ENCODE measurements at places on chromosomes 1 and 21.

DNA sequence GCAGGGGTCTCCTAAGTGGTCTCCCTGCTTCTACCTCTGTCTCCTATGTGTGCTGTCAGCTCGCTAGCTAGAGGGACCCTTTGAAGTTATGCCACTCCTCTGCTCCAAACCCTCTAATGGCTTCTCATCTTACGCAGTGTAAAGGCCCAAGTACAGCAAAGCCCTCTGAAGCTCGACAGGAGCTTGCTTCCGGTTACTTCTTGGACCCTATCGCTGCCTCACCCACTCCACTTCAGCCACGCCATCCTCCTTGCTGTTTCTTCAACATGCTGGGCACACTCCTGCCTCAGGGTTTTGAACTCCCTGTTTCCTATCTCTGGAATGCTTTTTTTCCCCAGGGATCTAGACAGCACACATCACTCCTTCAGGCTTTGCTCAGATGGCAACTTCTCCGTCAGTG, 102.3 kb upstream of the F3 start:
- no peak for DNase-seq

DNA sequence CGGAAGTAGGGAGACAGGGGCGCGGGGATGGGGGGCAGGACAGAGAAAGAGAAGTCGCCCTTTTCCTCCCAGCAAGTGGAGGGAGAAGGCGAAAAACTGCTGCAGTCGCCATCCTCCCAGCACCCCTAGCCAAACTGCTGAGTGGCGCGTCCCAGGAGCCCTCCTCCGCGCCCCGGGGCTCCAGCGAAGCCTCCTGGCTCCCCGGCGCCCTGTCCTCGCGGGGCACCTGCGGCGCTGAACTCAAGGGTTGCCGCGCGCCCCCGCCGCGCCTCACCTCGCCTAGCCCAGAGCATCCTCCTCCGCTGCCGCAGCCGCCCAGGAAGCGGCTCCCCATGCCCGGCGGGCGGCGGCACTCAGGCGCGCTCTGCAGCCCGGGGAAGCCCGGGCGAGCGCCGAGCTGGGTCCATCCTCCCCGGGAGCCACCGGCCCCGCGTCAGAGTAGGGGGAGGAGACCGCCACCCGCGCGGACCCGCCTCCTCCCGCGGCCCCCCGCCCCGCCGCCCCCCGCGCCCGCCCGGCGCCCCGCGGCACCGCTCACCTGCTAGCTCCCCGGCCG, at the start of gene DAB1:
TSS of gene DAB1 (minus strand) at position 405 of the 556 bp plus-strand sequence. CDS start 133,030 bp downstream, outside the sequence.
- no peak for DNase-seq

DNA sequence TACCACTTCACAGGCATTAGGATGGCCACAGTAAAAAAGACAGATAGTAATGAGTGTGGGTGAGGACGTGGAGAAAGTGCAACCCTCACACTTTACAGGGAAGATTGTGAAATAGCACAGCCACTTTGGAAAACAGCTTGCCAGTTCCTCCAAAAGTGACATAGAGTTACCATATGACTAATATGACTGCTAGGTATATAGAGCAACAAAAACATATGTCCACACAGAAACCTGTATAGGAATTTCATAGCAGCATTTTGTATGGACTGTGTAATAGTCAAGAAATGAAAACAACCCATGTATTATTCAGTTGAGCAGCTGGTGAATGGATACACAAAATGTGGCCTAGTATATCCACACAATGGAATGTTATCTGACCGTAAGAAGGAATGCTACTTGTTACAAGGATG, 30.4 kb upstream of the LBR start:
- DNase-seq: no peak

DNA sequence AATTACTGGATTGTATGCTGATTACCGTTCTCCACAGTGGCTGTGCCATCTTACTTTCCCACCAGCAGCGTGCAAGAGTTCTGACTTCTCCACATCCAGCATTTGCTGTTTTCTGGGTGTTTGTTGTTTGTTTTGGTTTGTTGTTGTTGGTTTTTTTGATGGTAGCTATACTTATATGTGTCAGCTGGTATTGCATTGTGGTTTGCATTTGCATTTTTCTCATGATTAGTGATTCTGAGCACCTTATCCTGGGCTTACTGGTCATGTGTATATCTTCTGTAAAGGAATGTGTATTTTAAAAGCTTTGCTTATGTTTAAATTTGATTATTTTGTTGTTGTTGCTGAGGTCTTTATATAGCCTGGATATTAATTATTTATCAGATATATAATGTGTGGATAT, 66.9 kb upstream of the MAP1LC3C start:
- DNase-seq: no peak

DNA sequence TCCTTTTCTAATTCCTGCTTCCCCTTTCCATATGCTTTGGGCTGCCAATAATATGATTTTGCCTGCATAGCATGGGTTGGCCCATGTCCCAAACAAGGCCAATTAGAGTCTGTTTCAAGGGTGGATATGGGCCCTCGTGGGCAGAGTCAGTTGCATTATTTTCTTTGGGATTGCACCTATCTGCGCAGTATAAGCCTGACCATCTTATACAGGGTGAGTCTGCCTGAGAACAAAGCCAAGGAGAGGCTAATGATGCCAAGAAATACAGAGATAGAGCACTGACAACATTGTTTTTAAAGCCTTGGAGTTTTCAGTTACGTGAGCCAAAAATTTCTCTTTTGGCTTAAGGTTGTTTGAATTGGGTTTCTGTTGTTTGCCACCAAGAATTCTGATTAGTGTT, 18.6 kb downstream of the OVAAL start:
- no peak for DNase-seq

DNA sequence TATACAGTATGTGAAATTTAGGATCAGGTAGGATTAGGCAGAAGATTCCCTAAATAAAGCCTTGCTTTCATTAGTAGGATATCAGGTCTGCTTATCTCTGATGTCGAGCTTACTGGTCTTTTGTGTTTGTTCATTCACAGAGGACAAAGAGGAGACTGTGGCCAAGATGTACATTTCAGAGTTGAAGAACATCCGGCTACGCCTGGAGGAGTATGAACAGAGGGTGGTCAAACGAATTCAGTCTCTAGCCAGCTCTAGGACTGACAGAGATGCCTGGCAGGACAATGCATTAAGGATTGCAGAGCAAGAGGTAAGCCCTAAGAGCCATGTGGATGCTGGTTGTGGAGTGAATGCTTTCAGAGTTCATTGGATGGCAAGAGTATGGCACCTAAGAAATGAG, 106.2 kb downstream of the MACF1 start:
- DNase-seq: no peak

DNA sequence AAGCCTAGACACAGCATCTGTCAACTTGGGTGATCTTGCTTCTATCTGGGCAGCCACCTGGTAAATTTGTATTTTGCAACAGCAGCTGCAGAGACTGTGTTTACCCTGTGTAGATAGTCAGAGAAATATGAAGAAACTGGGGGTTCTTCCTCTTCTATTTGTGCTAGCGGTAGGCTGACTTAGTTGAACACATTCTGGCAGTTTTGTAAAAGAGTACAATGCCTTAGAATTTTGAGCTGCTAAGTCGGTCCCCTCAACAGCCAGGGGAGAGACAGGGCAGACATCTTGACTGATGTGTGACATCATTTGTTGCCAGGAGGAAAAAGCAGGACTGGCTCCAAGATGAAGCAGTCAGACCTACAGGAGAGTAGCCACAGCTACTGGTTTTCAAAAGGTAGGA, 53.7 kb downstream of the KCNJ6 start:
- no peak for DNase-seq

GRCh38 chr1:169133801-169134502, 27.5 kb downstream of the ATP1B1 start:
- DNase-seq: no peak

GRCh38 chr1:4110888-4111287, 210.8 kb upstream of the C1orf174 start:
- no peak for DNase-seq

- DNase-seq: peak; percentile 90
Measured at GRCh38 chr1:2049718-2050431, at the start of gene PRKCZ. Gene PRKCZ (plus strand): TSS chr1:2050411. CDS start chr1:2050631, 220 bp downstream.

GRCh38 chr21:45089964-45090363, 15.6 kb downstream of the ADARB1 start:
- no peak for DNase-seq

DNA sequence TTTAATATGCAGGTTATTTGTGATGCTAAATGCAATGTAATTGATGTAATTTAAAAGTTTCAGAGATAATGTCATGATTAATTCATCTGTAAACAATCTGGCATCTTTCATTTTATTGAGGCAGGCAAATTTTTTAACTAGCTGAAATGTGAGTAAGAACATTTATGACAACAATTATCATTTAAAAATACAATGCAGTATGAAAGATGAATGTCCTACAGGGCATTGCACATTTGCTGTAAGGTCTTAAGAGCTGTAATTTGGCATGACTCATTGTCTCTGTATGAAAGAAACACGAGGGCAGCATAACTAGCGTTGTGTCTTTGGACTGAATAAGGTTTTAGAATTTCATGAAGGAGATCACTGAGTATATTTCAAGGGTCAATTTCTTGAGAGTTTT, 642.8 kb downstream of the PLA2G4A start:
- DNase-seq: no peak

DNA sequence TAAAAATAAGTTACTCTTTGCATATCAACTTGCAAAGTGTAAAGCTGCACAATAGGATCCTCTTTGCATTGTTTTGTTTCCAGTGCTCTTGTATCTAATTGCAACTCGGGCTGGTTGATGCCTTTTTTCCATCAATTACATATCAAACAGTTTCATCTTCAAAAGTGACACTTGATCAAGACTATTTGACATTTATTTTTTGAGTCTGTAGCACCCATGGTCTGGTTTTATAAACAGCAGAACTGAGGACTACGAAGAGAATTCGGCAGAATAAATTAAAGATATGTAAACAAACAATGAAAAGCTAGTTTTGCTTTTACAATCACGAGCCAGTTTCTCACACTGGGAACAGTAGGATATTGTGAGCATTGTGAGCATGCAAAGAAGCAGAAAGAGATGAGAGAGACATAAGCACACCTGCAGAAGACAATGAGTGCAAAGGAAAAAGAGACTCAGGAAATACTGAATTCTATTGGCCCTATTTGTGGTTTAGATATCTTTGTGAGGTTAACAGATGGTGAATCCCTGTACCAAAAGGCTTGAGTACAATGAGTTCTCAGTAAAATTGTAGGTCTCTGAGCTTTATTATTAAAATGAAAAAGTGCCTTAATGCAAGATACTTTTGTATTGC, 45.4 kb downstream of the RPL5 start:
- DNase-seq: no peak

GRCh38 chr1:163071405-163072255, 2.5 kb downstream of the RGS4 start:
- no peak for DNase-seq

GRCh38 chr1:87872692-87873091, 544.0 kb downstream of the LMO4 start:
- no peak for DNase-seq

DNA sequence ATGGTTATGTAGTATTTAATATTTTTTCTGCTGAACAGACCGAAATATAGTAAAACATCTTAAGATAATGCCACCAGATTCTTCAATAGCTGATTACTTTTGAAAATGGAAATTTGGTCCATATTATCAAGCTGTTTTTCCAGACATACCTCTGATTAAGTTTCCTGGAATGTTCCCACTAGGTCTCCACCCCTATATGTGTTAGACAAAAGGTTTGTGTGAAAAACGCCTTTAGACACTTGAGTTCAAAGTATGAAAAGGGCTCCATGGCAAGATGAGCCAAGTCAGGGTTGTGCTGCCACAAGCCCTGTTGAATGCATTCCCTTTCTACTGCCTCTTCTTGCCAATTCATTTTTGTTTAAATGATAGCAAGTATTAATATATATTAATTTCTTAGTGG, 52.7 kb downstream of the ZBTB17 start:
- DNase-seq: no peak

DNA sequence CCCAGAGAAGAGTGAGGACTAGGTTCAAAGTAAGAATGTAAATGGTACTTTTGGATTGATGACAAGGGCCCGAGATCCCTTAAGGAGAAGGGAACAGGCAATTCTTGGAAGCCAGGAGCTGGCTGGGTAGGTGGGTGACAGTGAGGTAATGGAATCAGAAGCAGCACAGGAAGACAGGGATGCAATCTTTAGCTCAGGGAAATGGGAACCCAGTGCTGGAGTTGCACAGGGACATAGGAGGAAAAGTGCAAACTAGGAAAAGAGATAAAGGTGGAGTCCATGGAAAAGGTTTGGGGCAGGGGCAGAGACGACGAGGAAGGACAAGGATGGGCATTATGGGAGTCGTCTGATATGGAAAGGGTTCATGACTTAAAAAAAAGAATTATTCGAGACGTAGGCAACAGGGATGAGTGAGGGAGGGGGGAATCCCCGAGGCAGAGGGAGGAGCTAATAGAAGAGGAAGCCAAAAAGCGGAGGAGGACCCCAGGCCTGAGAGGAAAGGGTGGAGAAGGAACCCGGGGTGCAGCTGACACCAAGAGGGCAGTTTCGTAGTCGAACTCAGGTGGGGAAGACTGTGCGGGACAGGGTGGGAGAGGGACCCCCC, 495 bp downstream of the PI4KB start:
- DNase-seq: no peak

GRCh38 chr1:208829595-208829994, 585.4 kb upstream of the PLXNA2 start:
- DNase-seq: no peak

GRCh38 chr1:92519043-92519442, 32.3 kb upstream of the GFI1 start:
- DNase-seq: no peak

- no peak for DNase-seq
Measured at GRCh38 chr21:39087238-39088030, 95.8 kb downstream of the PSMG1 start.

DNA sequence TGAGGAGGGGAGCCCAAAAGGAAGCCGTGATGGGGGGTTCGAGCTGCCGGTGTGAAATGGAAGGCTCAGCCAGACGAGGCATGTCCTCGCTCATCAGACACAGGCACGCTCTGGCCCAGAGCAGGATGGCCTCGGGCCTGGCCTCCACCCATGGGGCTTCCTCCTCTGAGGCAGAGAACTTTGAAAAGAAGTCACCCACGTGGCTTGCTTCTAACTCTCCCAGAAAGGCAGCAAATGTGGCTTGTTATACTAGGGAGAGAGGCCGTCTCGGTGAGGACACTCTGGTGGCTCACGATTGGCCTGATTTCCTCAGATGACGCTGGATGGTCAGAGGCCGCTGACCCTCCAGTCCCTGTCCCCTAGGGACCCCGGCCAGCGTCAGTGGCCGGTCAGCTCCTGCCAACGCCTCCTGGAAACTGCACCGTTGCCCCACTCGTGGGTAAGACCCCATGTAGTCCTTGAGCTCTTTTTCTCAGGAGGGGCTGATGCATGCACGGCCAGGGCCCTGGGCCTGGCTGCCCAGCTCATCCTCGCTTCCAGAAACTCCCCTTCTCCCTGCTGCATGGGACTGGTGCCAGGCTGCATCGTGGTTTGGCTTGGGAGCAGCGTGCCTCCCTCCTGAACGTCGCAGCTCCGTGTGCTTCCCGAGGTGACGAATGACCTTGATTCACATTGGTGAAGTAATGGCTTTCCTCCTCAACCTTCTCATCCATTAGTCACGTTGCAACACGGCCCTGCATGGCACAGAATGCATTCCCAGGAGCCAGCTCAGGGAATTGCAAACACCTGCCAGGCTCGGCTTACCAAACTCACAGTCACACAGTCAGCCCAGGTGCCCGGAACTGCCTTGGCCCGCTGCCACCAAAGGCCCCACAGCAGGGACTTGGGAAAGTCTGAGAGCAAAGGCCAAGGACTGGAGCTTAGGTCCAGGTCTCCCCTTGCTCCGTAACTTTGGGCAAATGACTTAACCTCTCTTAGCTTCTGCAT, 58.8 kb downstream of the TOMM20 start:
- DNase-seq: no peak
